ENCODE measurements at places on chromosomes 2 and 18.

GRCh38 chr2:115129536-115129935 lies 687.1 kb downstream of the DPP10 start:
- no peak overlapping the region for H3K4me3 ChIP-seq
- H3K4me1 ChIP-seq, result no peaks in the 10 kb centered on the region
- no peak for DNase-seq
- no peak overlapping the region for H3K27ac ChIP-seq
- no peaks in the 10 kb centered on the region for H3K36me3 ChIP-seq
- H3K27me3 ChIP-seq, result no peaks in the 10 kb centered on the region

GRCh38 chr18:3441290-3441689 lies 8.7 kb upstream of the TGIF1 start:
- H3K4me3 ChIP-seq, result no peak overlapping the region
- DNase-seq, result no peak
- H3K27me3 ChIP-seq, result no peaks in the 10 kb centered on the region

GRCh38 chr18:56221195-56222065 lies 417.0 kb downstream of the TXNL1 start:
- no peak overlapping the region for H3K4me3 ChIP-seq
- no peak for DNase-seq
- H3K4me1 ChIP-seq, result no peaks in the 10 kb centered on the region
- H3K27me3 ChIP-seq, result no peaks in the 10 kb centered on the region
- no peaks in the 10 kb centered on the region for H3K36me3 ChIP-seq

GRCh38 chr18:76131738-76132137 lies 363.3 kb downstream of the ZNF516 start:
- no peak for DNase-seq
- no peak overlapping the region for H3K4me3 ChIP-seq
- no peaks in the 10 kb centered on the region for H3K4me1 ChIP-seq
- no peak overlapping the region for H3K27ac ChIP-seq
- no peaks in the 10 kb centered on the region for H3K36me3 ChIP-seq

GRCh38 chr18:54173250-54173649 lies 51.2 kb downstream of the MBD2 start:
- H3K27ac ChIP-seq, result no peak overlapping the region
- peaks cover 8% of the 10 kb centered on the region for H3K36me3 ChIP-seq
- peaks cover 3% of the 10 kb centered on the region for H3K4me1 ChIP-seq
- H3K27me3 ChIP-seq, result no peaks in the 10 kb centered on the region
- no peak overlapping the region for H3K4me3 ChIP-seq

DNA sequence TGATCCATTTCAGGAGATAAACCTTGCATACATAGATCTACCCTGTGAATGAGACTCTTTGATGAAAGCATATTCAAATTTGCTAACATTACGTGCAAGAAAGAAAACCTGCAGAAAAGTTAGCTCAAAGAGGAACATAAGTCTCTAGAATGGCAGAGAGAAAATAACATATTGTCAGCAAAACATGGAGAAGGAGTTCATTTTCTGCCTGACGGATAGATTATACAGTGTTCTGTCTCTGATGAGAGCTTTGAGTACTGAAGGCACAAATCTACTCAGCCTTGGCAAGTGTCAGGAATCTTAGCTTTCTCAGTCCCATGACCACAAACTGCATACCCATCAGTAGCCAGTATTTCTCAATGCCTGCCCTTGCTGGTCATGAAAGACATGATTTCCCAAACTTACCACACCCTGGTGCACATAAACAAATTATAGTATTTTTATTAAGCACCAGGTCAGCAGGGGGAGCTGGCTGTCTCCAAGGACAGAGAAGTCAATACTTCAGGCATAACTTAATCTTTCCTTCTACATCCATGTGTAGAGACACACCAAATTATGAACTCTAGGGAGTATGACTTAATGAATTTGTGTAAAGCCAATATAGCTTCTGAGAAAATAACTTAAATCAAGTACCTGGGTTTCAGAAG lies 401.2 kb upstream of the SOX11 start:
- no peaks in the 10 kb centered on the region for H3K27me3 ChIP-seq
- no peak overlapping the region for H3K4me3 ChIP-seq
- no peaks in the 10 kb centered on the region for H3K36me3 ChIP-seq
- H3K4me1 ChIP-seq, result no peaks in the 10 kb centered on the region
